Endothelial cell of umbilical vein (primary cell): ENCODE measurements at places on chromosomes 13 and 19.
A peak's percentile ranks its signal among the peaks of the same experiment; 100 is the strongest.

- no peaks in the 10 kb centered on the region for H3K36me3 ChIP-seq
- no peaks in the 10 kb centered on the region for H3K27me3 ChIP-seq
- no peak overlapping the region for H3K4me3 ChIP-seq
- H3K27ac ChIP-seq = no peak overlapping the region
- H3K4me1 ChIP-seq = no peaks in the 10 kb centered on the region
These were observed 1533.0 kb downstream of the UQCRFS1 start for GRCh38 chr19:27679905-27680304.

DNA sequence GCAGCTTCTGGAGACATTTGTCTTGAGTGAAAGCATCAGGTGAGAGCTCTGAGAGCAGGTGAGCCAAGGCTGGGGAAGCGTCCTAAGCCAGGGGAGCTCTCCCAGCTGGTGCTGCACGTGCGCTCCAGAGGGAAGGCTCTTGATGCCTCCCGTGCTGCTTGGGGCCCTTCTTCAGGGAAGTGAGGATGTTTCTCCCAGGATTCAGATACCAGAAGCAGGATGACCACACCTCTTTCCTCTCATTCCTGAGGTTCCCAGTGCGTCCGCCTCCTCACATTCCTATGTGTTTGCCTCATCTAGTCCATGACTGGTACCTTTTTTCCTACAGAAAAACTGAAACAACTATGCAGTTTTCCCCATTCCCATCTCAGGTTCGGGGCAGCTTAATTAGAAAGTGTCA is 231.0 kb upstream of the IRS2 start:
- no peak overlapping the region for H3K27ac ChIP-seq
- no peaks in the 10 kb centered on the region for H3K36me3 ChIP-seq
- no peak overlapping the region for H3K4me3 ChIP-seq
- no peaks in the 10 kb centered on the region for H3K27me3 ChIP-seq
- no peaks in the 10 kb centered on the region for H3K4me1 ChIP-seq

DNA sequence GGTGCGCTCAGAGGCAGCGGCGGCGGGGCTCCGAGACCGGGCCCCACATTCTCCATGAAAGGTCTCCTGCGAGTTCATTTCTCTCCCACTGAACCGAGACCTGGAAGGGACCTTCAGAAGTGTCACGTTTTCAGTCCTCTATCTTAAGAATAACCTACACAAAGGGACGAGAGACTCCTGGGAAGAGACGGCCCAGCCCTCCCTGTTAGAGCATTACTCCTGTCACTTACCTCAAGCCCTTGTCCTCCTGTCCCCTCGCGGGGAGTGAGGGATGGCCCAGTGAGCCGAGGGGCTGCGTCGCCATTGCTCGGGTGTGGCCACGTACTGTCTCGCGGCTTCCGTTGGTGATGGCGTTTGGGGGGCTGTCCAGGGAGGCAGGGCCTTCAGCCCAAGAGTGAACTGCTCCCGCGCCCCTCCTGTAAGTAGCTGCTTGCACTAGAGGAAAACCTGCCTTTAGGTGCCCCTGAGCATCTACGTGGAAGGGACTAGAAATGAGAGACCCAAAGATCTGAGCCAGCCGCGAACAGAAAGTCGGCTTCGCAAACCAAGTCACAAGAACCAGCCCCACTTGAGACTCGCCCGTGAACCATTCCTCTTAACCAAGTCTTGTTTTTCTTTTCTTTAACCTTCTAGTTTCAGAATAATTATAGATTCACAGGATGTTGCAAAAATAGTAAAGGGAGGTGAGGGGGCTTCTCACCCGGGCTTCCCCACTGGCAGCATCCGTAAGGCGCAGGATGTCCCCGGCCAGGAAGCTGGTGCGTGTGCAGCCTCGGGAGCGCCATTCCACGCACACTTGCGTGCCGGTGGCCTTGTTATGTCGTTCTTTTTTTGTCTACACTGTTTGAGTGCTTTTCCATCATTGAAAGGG is 21.1 kb upstream of the NDUFS7 start:
- H3K4me1 ChIP-seq = peaks cover 7% of the 10 kb centered on the region
- H3K27me3 ChIP-seq = no peaks in the 10 kb centered on the region
- H3K27ac ChIP-seq = no peak overlapping the region
- no peaks in the 10 kb centered on the region for H3K36me3 ChIP-seq
- H3K4me3 ChIP-seq = no peak overlapping the region
- no peak for DNase-seq

- peak; percentile 100 for DNase-seq
- peak within 1 kb of the TSS; percentile 72 for H3K4me3 ChIP-seq
- H3K27me3 ChIP-seq = no peaks in the 10 kb centered on the region
- no peaks in the 10 kb centered on the region for H3K36me3 ChIP-seq
- H3K4me1 ChIP-seq = peaks cover 8% of the 10 kb centered on the region
- H3K27ac ChIP-seq = peak within 1 kb of the TSS; percentile 63
These were observed at the start of gene ZNF837 for GRCh38 chr19:58380662-58381459. ZNF837 (minus strand) TSS chr19:58381030; CDS start chr19:58369332, 11,698 bp downstream.

- H3K4me1 ChIP-seq = no peaks in the 10 kb centered on the region
- H3K27me3 ChIP-seq = no peaks in the 10 kb centered on the region
- DNase-seq = no peak
- no peak overlapping the region for H3K27ac ChIP-seq
These were observed 1527.0 kb upstream of the SLC10A2 start for GRCh38 chr13:104593251-104593576.

GRCh38 chr19:45954156-45954555 is 19.5 kb downstream of the NOVA2 start:
- no peaks in the 10 kb centered on the region for H3K27me3 ChIP-seq
- DNase-seq = no peak
- H3K4me3 ChIP-seq = no peak overlapping the region
- peaks cover 36% of the 10 kb centered on the region for H3K4me1 ChIP-seq

- no peaks in the 10 kb centered on the region for H3K27me3 ChIP-seq
- no peak for DNase-seq
- no peak overlapping the region for H3K27ac ChIP-seq
- H3K4me3 ChIP-seq = no peak overlapping the region
- no peaks in the 10 kb centered on the region for H3K36me3 ChIP-seq
These were observed 44.6 kb downstream of the CCL25 start for GRCh38 chr19:8097198-8097597.

GRCh38 chr13:113888701-113889330 is 24.9 kb upstream of the GAS6 start:
- H3K36me3 ChIP-seq = no peaks in the 10 kb centered on the region
- no peak overlapping the region for H3K27ac ChIP-seq
- H3K4me1 ChIP-seq = no peaks in the 10 kb centered on the region
- no peak for DNase-seq

GRCh38 chr13:74103196-74103595 is 31.0 kb downstream of the KLF12 start:
- no peak overlapping the region for H3K27ac ChIP-seq
- H3K27me3 ChIP-seq = no peaks in the 10 kb centered on the region
- no peak overlapping the region for H3K4me3 ChIP-seq
- peaks cover 16% of the 10 kb centered on the region for H3K4me1 ChIP-seq

- no peaks in the 10 kb centered on the region for H3K27me3 ChIP-seq
- no peaks in the 10 kb centered on the region for H3K36me3 ChIP-seq
- peak overlapping the region; percentile 55 for H3K27ac ChIP-seq
- DNase-seq = peak; percentile 32
- H3K4me1 ChIP-seq = peaks cover 18% of the 10 kb centered on the region
- no peak overlapping the region for H3K4me3 ChIP-seq
These were observed 898.9 kb upstream of the MIR17HG start for GRCh38 chr13:90448466-90449037.

DNA sequence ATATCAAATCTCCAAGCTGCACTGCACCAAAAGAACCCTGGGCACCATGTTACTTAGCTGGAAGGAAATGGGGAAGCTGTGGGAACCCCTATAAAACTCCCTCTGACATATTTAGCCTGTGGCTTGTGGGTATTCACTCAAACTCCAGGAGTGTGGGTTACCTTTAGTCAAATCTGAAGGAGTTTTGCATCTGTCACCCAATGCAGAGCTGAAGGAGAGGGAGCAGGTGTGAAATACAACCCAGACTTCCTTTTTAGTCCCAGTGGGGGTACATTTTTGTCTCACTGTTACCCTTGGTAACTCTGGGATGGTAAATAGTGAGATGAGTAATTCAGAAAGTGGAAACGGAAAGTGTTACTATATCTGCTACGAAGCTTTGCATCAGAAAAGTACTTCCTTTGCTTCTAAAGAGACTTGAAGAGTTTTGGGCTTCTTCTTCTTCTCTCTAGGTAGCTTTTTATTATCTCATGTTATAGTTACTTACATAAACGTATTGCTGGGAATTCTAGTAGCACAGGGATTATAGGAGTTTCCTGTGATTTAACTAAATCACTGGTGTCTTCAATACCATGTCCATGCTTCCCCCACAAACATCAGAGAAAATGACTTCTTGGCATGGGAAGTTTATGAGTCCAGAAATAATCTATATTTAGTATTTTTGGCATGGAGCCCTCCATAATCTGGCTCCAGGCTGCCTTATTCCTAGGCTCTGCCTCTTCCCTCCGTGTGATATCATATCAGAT is 105.9 kb downstream of the AKAP11 start:
- H3K27me3 ChIP-seq = no peaks in the 10 kb centered on the region
- H3K27ac ChIP-seq = no peak overlapping the region
- no peak overlapping the region for H3K4me3 ChIP-seq
- no peaks in the 10 kb centered on the region for H3K36me3 ChIP-seq
- H3K4me1 ChIP-seq = no peaks in the 10 kb centered on the region
- DNase-seq = no peak

- H3K4me3 ChIP-seq = no peak overlapping the region
- H3K27ac ChIP-seq = no peak overlapping the region
- no peaks in the 10 kb centered on the region for H3K36me3 ChIP-seq
- DNase-seq = no peak
- H3K27me3 ChIP-seq = peaks cover 5% of the 10 kb centered on the region
- H3K4me1 ChIP-seq = no peaks in the 10 kb centered on the region
These were observed 1.2 kb downstream of the ADAMTSL5 start for GRCh38 chr19:1511318-1512317.

GRCh38 chr13:20991741-20992520 is 69.5 kb downstream of the LATS2 start:
- no peak overlapping the region for H3K27ac ChIP-seq
- DNase-seq = no peak
- peaks cover 21% of the 10 kb centered on the region for H3K36me3 ChIP-seq
- H3K4me1 ChIP-seq = no peaks in the 10 kb centered on the region

- no peak for DNase-seq
- H3K4me1 ChIP-seq = peaks cover 16% of the 10 kb centered on the region
- no peak overlapping the region for H3K27ac ChIP-seq
- no peaks in the 10 kb centered on the region for H3K27me3 ChIP-seq
These were observed 5.7 kb upstream of the JUND start for GRCh38 chr19:18286973-18287635.

GRCh38 chr13:52156724-52157261 is 2.6 kb downstream of the NEK3 start:
- H3K27ac ChIP-seq = no peak overlapping the region
- H3K27me3 ChIP-seq = no peaks in the 10 kb centered on the region
- H3K4me3 ChIP-seq = no peak overlapping the region
- no peaks in the 10 kb centered on the region for H3K36me3 ChIP-seq
- H3K4me1 ChIP-seq = peaks cover 32% of the 10 kb centered on the region

DNA sequence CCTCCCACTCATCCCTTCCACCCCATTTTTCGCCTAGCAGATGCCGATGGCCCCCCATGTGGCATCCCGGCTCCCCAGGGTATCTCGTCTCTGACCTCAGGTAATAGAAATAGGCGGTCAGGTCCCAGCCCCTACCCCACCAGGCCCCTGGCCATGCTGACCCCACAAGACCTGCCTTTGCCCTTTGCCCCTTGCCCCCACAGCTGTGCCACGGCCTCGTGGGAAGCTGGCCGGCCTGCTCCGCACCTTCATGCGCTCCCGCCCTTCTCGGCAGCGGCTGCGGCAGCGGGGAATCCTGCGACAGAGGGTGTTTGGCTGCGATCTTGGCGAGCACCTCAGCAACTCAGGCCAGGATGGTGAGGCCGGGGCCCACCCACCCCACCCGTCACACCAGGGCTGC is 5.4 kb downstream of the ARHGAP33 start:
- H3K4me3 ChIP-seq = no peak overlapping the region
- no peak for DNase-seq
- H3K27ac ChIP-seq = no peak overlapping the region
- no peaks in the 10 kb centered on the region for H3K27me3 ChIP-seq
- H3K36me3 ChIP-seq = peaks cover 6% of the 10 kb centered on the region

DNA sequence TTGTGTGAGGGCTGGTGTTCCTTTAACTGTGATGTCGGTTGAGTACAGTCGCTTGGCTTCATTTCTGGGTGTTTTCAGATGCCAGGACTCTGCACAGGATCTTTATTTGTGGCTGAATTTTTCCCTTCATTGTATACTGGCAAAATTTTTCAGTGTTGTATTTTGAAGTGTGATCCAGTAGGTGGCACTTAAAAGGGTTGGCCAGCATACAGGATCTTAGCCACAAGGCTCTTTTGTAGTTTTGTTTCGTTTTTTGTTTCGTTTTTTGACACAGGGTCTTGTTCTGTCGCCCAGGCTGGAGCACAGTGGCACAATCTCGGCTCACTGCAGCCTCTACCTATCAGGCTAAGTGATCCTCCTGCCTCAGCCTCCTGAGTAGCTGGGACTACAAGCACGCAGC is 8.7 kb downstream of the FCAR start:
- no peak overlapping the region for H3K4me3 ChIP-seq
- H3K36me3 ChIP-seq = no peaks in the 10 kb centered on the region
- peak; percentile 9 for DNase-seq

DNA sequence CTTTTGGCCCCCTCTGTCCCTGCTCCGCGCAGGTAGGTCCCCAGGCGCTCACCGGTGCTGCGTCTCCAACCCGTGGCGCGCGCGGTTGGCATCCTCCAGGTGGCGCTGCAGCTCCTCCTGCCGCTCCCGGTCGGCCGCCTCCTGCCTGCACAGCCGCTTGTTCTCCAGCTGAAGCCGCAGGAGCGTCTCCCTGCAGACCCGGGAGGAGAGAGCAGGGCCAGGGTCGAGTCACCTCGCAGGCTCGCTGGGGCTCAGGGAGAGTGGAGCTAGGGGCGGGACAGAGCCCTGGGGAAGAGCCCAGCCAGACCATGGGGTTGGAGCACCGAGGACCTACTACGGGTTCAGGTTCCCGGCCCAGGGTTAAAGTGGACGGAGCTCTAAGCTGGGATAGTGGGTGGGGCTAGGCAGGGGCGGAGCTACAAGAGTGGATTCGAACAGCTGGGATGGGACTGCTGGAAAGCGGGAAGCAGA is 9.3 kb downstream of the HOOK2 start:
- H3K4me1 ChIP-seq = no peaks in the 10 kb centered on the region
- no peaks in the 10 kb centered on the region for H3K36me3 ChIP-seq
- H3K4me3 ChIP-seq = peak overlapping the region; percentile 34

DNA sequence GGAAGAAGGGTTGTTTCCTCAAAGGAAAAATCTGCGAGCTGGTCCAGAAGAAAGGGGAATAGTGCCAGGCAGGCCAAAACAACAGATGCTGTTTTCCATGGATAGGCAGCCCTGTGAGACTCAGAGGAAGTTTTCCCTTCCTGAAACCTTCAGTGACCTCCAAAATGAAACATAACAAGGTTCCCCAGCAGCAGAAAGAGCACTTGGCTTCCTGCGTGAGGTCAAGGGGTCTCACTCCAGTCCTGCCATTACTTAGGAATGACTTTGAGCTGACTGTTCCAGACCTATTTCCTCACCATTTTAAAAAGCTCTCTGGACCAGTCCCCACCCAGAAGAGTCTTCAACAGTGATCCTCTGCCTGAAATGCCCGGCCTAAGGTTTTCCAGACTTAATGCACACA is 104.6 kb upstream of the IPO5 start:
- H3K4me1 ChIP-seq = peaks cover 20% of the 10 kb centered on the region
- no peak overlapping the region for H3K4me3 ChIP-seq
- peak; percentile 91 for DNase-seq
- H3K27me3 ChIP-seq = no peaks in the 10 kb centered on the region

- no peak overlapping the region for H3K27ac ChIP-seq
- peaks cover 1% of the 10 kb centered on the region for H3K36me3 ChIP-seq
- no peaks in the 10 kb centered on the region for H3K4me1 ChIP-seq
- no peak overlapping the region for H3K4me3 ChIP-seq
- H3K27me3 ChIP-seq = no peaks in the 10 kb centered on the region
- no peak for DNase-seq
These were observed 3.0 kb downstream of the ZNF649 start for GRCh38 chr19:51901860-51902259.
